ENCODE measurements at places on chromosomes 7 and 10. TPM values are rescaled to one million over a fixed set of nuclear protein-coding genes. Genes with fewer than 3 reads are reported as not detected.

- no peak for DNase-seq
Measured at GRCh38 chr10:69960988-69961880, 91.4 kb upstream of the MACROH2A2 start.

GRCh38 chr7:138546064-138546619, 86.1 kb downstream of the TRIM24 start:
- DNase-seq, result peak; percentile 87

The ZMIZ1 gene
- 46.7 TPM for total RNA-seq

The ALOX5 gene
- not detected for total RNA-seq

- DNase-seq, result no peak
Measured at GRCh38 chr10:50561816-50562215, 61.9 kb downstream of the SGMS1 start.

The PLAC9 gene
- total RNA-seq, result 1.7 TPM

The SUN1 gene
- 158 TPM for total RNA-seq

Measured in endothelial cell of umbilical vein (primary cell).